ENCODE measurements at places on chromosomes 5 and 9. TPM values are rescaled to one million over a fixed set of nuclear protein-coding genes. Genes with fewer than 3 reads are reported as not detected.

Gene ADAMTSL1
- total RNA-seq = not detected

Gene HTR1A
- total RNA-seq = not detected

Gene CSF1R
- not detected for total RNA-seq

Gene GPR151
- total RNA-seq = not detected

Gene FGF1
- total RNA-seq = not detected

Gene PPP3R2
- not detected for total RNA-seq

Gene LURAP1L
- total RNA-seq = 52.7 TPM

Gene SPINK6
- total RNA-seq = not detected

Gene PURA
- total RNA-seq = 16.7 TPM

Gene CCDC69
- 0.69 TPM for total RNA-seq

Gene PTGES
- 6.3 TPM for total RNA-seq

Gene LRRC19
- total RNA-seq = 0.21 TPM

Gene PHAX
- 60.2 TPM for total RNA-seq

Gene PCDHGA9
- total RNA-seq = 18.1 TPM
